CD4-positive, alpha-beta T cell treated with Interleukin-6 at 100 ng/mL for 8 hours (primary cell): ENCODE measurements at places on chromosomes 12 and 14.

DNA sequence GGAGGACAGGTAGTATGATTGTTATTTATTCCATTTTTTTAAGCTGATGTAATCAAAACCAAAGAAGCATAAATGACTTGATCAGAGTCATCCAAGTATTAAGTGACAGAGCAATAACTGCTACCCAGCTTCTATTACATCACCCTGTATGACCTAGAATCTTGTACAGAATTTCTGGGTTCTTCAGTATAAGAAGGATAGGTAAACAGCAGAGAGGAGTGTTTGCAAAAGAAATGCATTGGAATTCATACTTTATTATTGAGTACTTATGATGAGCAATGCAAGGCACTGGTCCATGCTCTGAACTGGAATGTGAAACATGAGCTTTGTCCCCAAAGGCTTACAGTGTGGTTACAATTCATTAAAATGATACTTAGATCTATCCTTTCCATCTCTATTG is 916.8 kb downstream of the DIO2 start:
- no peak for DNase-seq

DNA sequence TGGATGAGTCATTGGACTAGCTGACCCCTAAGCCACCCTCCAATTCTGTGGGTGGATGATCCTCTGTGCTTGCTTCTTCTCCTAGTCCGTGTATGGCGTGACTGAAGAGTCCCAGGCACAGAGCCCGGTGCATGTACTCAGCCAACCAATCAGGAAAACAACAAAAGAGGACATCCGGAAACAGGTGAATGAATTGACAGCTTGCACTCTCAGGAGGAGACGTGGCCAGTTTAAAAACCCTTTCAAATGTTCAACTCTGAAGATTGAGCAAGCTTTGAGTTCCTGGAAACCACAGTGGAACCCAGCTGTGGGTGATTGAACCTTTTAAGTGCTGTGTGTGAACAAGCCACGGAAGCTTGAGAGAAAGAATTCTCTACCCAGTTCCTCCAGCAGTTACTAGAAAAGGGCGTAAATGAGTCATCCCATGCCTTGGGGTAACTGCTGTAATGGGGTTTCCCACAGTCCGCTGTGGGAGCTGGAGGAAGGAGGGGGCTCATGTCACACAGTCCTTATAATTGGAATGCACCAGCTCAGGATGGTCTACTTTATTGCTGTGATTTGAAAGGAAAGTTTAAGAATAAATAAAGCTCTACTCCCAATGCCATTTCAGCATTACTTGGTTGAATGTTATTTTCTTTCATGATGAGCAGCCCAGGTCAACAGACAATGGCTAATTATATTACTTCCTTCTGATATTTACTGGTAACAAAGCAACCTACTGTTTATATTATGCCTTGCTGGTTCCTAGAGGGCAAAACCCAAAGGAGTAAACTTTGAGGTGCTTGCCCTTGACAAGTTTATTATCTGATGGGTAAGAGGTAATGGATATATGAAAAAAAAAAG is 417.0 kb downstream of the DPF3 start:
- DNase-seq, result peak; percentile 61

- no peak for DNase-seq
Measured at GRCh38 chr12:15863984-15864383, 18.2 kb upstream of the STRAP start.

GRCh38 chr14:81535396-81536164 is 1.9 kb upstream of the SEL1L start:
- no peak for DNase-seq

- DNase-seq, result no peak
Measured at GRCh38 chr14:35705636-35706035, 103.5 kb downstream of the RALGAPA1 start.

- DNase-seq, result no peak
Measured at GRCh38 chr12:130161261-130162243, 712 bp upstream of the FZD10 start.

- DNase-seq, result no peak
Measured at GRCh38 chr12:119843100-119843499, 34.0 kb downstream of the CIT start.

GRCh38 chr14:73713206-73713802 is 880 bp downstream of the PNMA1 start:
- DNase-seq, result no peak

DNA sequence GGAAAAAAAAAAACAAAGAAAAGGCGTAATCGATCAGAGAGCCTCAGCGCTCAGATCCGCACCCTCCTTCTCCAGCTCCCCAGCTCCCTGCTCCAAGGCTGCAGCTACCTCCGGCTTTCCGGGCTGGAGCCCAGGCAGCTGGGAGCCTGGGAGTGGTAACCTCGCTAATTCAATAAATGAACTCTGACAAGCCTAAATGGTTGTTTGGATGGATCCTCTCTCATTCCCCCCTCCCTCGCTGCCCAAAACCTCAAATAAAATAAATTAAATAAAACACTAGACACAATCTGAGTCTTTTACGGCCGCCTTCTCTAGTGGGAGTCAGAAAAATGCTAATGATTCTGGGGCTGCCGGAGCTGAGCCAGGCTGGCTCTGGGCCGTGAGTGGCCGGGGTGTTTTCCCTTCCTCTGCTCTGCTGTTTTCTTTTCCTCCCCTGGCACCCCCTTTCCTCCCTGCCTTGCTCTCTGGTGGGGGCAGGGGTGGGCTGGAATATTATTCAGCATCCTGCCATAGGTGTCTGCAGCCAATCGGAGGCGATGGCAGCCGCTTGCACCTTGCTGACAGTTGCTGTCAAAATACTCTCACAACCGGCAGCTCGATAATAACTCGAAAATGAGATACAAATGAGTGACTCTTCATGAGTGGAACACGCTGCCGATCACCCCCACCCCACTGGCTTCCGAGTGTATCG is 76.1 kb downstream of the RBM19 start:
- DNase-seq, result no peak

DNA sequence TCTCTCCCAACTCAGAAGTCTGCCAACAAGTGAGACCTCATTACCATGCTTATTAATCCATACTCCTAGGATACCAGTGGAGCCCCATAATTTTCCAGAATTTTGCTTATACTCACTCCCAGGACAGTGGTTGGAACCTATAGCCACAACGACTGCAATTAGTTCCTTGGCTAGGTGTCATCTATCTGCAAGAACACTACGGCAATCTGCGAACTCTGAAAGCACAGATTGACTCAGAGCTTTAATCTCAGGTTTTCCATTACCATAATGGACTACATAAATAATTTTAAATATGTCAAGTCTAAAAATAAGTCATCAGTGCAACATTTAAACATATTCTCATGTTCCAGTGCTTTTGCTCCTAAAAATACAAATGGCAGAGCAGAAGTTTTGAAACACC is 33.4 kb downstream of the TMTC3 start:
- no peak for DNase-seq

- no peak for DNase-seq
Measured at GRCh38 chr14:96202441-96203094, 2.1 kb upstream of the BDKRB2 start.

DNA sequence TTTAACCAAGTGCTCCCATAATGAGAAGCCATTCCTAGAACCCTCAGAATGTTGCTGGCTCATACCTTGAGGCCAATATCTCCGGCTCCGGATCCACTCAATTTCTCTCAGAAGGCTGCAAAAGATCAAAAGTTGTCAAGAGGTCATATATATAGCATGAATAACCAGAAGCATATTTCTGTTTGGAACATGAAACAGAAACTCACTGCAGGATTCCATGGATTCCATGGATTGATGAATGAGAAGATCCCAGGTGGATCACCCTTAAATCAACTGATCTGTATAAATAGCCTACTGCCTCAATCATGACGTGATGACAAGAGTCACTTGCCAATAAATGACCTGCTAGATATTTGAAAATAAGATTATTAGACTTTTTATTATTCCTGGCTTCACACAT is 3.3 kb upstream of the NT5DC3 start:
- no peak for DNase-seq

- peak; percentile 58 for DNase-seq
Measured at GRCh38 chr14:100383727-100384158, 60.6 kb downstream of the SLC25A47 start.
